ENCODE measurements at places on chromosomes 1 and 21.

GRCh38 chr1:15958793-15959192, 17.1 kb downstream of the ZBTB17 start:
- DNase-seq, result no peak

- no peak for DNase-seq
These were observed 33.0 kb upstream of the LRRC38 start for GRCh38 chr1:13546791-13547190.

- no peak for DNase-seq
These were observed 119.7 kb upstream of the C1orf174 start for GRCh38 chr1:4019606-4020331.

- peak; percentile 6 for DNase-seq
These were observed 17.3 kb downstream of the CA6 start for GRCh38 chr1:8962812-8963530.

DNA sequence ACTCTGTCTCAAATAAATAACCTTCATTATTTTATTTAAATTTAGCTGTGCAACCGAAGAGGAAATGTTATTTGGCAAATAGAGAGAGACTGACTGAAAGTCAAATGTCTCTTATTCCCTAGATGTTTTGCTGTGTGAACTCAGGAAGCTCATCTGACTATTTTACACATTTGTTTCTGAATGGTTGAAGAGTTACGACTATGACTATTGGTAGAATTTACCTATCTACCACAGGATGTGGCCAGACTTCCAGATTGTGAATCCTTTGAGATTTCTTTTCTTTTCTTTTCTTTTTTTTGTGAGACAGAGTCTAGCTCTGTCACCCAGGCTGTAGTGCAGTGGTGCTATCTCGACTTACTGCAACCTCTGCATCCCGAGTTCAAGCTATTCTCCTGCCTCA, 5.3 kb upstream of the SDE2 start:
- no peak for DNase-seq

DNA sequence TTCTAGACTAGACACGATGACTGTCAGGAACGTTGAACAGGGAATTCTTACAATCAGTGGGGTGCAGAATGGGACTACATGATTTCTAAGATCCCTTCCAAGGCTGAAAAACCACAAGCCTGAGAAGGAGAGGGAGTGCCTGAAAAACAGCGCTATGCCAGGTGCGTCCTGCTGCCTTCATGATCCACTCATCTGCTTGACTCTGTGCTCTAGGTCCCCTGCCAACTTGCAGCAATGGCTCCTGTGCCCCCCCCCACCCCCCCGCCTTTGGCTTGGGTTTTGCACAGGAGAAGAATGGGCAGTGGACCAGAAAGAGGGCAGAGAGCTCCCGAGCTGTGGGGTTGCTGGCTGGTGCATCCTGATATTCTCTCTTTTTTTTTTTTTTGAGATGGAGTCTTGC, 5.9 kb downstream of the SLC2A7 start:
- DNase-seq, result no peak

DNA sequence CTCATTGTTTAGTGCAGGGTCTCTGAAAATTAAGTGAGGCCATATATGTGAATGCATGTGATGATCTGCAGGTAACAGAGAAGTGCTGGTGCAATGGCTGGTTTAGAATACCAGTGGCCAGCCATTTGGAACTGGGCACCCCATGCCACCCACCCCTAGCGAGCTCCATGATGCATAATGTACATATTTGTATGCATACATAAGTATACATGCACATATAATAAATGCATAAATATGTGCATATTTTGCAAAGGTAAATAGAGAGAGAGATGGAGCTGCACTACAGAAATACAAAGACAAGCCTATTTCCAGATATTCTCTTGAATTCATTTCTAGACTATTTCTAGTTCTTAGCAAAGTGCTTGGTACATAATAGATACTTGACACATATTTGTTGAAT, 68.5 kb upstream of the IGSF21 start:
- DNase-seq, result no peak

GRCh38 chr1:158075078-158075477, 81.6 kb downstream of the KIRREL1 start:
- no peak for DNase-seq

DNA sequence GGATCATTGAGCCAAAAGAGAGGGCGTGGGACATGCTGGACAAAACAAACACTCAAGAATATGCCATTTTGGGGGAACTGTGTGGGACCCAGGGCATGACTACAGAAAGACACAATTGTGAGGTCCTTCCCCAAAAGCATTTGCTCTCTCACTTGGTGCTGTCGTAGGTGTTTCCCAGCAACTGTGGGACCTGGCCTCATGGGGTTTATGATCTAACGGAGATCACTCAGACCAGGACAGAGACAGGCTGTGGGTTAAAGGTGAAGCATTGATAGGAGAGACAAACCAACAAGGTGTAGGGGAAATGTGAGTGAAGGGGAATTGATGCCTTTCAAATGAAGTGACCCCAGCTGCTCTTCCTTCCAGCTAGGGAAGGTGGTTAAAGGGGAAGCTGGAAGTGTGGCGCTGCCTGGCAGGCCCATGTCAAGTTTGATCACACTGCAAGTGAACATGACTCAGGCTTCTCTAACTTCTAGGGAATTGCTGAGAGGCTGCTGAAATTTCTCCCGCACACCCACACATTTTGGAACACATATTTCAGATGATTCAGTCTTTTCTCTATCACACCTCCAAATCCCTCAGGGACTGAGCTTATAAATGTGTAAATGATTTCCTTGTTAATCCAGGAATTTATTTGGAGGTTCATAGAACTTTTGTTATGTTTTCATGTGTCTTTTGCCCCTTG, 30.2 kb downstream of the TRAF5 start:
- no peak for DNase-seq

GRCh38 chr1:14313731-14314431, 284.6 kb upstream of the KAZN start:
- no peak for DNase-seq

DNA sequence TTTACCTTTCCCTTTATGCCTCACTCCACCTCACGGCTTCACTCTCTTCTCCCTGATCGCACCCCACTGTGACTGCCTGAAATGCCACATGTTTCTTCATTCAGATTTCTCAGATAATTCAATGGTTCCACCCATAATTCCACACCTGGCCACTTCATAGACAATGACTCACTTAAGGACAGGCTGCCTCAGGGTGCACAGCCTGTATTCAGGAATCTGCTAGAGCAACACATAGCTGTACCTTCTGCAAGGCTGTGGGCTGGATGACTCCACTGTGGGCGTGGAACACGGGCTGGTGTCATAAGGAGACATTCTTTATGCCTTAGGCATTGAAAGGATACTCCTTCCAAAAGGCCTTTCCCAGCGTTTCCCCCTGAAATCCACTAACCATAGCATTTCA, 36.1 kb downstream of the L1TD1 start:
- no peak for DNase-seq

GRCh38 chr1:172867216-172867818, 183.4 kb downstream of the TNFSF18 start:
- DNase-seq, result no peak

DNA sequence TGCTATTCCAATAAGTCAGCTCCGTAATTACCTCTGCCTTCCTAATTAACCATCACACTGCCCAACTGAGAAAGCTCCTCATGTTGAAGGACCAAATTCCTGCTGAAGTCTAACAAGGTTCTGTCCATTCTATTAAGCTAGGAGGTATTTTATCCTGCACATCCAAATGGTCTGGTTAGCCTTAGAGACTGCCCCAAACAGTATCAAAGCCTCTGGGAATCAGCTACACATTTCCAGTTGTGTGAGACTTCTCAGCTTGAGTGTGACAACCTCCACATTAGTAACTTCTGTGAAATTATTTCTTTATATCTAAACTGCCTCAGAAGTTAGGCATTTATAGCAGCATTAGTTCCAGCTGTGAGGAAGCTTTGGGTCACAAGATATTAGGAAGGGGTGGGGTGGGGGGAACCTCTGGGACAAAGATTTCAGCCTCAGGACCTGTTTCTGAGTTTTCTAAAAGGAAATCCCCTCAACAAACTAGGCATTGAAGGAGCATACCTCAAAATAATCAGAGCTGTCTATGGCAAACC, 150.5 kb upstream of the DUSP10 start:
- no peak for DNase-seq

DNA sequence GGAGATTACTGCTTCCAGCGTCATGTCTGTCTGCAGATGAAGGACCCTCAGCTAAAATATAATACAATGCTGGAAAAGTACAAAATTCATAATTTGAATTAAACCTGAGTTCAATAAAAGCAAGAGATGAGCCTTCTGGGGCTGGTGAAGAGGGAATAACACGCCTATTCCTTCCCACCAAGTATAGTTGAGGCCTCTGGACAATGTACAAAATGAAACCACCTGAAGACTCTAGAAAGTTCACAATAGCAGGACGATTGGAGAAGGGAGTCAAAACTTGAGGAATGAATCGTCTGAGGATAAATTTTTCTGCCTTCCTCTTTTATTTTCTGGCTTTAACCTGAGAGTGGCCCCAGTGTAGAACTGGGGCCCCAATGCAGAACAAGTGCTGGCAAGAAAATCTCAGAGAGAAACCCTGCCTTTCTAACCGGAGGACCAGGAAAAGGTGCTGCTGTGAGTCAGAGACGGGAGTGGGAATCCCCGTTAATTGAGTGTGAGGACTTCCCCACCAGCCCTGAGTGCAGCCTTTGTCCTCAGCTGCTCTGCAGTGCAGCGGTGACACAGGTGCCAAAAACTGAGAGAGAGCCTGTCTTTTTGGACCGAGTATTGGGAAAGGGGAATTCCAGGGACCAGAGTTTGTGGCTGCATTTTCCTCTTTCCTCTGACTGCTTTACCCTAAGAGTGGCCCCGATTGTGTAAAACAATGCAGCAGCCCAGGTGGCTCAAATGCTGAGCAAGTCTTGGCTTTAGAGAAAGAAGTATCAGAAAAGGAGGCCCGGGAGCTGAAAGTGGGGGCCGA, 264.9 kb downstream of the DYRK1A start:
- no peak for DNase-seq

GRCh38 chr1:22234476-22235030, 91.7 kb upstream of the WNT4 start:
- no peak for DNase-seq

- DNase-seq, result no peak
These were observed 27.6 kb downstream of the NIPAL3 start for GRCh38 chr1:24443241-24443656.

DNA sequence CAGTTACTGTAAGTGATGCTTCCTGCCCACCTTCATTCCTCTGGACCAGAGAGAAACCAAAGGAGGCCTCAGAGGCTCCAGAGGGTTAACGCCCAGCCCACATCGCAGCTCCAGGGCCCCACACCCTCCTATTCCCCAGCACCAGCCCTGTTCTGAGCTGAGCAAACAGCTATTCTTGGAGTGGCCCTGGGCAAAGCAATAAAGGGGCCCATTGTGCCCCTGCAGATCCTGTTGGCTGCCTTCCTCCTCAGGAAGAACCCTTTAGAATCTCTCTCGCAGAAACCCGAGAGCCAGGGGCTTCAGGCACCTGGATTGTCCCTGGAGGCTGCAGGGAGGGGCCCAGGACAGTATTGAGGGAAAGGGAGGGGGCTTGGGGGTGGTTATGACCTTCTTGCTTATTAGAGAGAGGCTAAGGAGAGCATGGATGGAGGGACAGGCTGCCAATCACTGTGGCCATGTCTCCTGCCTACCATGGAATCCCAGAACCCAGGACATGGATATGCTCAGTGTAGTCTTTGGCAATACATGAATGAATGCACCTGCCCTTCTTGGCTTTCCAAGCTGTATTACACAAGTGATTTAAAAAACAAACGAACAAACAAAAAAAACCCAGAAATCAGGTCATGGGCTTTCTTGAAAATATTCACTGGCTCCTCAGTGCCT, 9.2 kb downstream of the PADI2 start:
- DNase-seq, result no peak

DNA sequence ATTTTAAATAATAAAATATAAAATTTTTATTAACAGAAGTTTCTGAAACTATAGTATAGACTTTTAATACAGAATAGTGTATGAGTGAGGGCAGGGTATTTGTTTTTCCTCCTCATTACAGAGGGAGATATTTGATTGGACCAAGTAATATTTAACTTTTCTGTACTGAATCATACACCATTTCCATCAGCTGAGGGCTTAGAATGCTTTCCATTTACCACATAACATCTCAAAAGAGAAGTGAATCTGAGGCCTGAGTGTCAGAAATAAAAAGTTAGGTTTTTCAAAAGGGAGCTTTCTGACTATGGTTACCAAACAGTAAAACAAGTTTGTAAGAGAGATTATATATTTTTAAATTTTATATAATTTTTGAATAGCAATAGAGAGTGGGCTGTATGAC, 29.5 kb downstream of the TLCD4 start:
- no peak for DNase-seq

DNA sequence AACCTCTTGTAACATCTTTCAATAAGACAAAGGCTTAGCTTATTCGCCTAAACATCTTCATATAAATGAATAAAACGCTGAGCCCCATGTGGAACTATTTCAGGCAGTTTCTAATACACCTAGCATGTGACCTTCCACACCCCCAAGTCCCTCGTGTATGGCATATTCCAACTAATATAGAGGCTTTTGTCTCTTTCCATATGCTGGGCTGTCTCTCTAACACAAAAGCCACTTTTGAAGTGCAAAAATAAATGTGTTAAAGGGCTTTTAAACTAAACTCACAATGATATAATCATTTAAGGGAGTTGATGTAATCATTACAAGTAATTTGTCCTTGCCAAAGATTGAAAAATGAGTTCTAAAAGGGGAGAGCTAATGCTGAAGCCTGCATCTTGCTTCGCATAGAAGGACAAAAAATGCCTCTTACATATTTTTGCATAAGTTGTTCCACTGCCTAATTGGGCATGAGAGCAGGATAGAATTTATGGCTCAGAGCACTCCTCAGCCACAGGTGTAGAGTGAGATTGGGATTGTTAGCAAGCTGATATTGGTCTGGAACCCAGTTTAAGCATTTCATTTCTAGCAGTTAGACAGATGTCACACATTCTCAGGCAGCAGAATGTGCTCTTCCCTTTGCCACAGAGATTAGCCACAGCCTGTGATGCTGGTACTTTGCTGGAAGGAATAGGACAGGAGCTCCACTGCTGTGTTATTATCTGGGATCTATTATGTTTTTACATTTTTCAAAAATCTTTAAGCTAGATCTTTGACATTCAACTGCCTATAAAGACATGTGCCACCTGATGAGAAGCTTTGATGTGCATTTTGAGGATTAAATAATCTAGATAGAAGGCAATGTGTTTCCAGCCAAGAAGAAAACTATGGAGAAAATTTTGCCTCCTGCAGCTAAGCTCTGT, 1044.4 kb downstream of the ADGRL2 start:
- DNase-seq, result no peak

DNA sequence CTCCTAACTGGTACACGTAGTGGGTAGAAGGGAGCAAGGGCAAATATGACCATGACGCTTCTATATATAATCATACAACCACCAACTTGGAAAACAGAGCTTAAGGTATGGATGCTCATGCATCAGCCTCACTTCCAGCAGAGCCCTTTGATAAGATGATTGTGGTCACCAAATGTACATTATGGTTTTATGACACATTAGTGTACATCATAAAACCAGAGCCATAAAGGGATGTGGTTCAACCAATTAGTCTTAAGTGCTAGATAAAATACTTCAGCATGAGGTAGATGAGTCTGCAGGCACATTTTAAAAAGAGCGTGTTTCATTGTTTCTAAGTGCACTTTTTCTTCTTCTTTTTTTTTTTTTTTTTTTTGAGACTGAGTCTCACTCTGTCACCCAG, 43.7 kb downstream of the NIBAN1 start:
- DNase-seq, result no peak

Measured in hematopoietic multipotent progenitor cell treated with erythropoietin and hydrocortisone succinate and interleukin-3 and kit ligand, for 15 days (in vitro differentiated cells).